LoVo (cell line): ENCODE measurements at places on chromosomes 7 and 10.

DNA sequence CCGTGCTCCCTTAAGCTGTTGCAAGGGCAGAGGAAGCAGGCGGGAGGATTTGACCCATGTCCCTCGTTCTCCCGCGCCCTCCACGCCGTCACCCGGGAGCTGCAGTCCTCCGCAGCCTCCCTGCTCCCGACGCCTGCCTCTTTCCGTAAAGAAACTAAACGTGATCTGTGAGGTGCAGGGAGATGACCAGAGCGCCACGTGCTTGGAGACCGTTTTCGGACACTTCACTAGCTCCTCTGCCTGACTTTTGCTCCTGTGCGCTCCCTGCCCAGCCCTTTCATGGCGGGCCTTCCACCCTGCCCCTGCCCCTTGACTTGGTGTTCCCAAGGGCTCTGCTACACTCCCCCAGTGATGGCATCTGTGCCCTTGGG, 171.2 kb downstream of the LSM5 start:
- DNase-seq, result no peak

DNA sequence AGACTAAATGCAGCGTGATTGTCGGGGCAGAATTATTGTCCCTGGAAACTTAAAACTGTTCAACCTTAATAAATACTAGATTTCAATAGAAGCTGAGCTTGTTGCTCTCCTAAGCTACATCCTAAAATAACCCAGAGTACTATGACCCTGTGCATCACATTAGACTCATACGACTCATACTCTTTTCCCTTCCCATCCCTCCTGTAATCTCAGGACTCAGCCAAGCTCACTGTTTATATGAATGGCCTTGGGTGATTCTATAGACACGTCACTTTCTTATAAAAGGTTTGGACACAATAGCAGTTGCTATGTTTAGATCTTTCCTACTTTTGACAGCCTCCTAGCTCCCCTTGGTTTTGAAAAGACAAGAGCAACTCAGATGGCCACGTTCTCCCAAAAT, 17.2 kb downstream of the TCF7L2 start:
- no peak for DNase-seq

- no peak for DNase-seq
These were observed 90.3 kb downstream of the FRMPD2 start for GRCh38 chr10:48184224-48184623.

- no peak for DNase-seq
These were observed 14.9 kb downstream of the ADCY1 start for GRCh38 chr7:45589061-45589460.

- DNase-seq, result peak; percentile 80
These were observed 33.4 kb upstream of the PPP3CB start for GRCh38 chr10:73529089-73529832.
